Activated CD4-positive, alpha-beta T cell treated with anti-CD3 and anti-CD28 coated beads, Interleukin-2, Interleukin-4, amounts not matched to agents 100 ng/mL and 50 ng/mL, durations not matched to agents 16 hours and 8 hours (primary cell): ENCODE measurements at places on chromosomes 13 and 19.

GRCh38 chr13:40410315-40410714, 256.1 kb downstream of the FOXO1 start:
- no peak for DNase-seq

GRCh38 chr13:34570698-34571353, 371.2 kb upstream of the NBEA start:
- no peak for DNase-seq

GRCh38 chr13:51845574-51846318, 769 bp upstream of the TMEM272 start:
- no peak for DNase-seq

- no peak for DNase-seq
Observed at GRCh38 chr13:20942938-20943559, 40.5 kb upstream of the XPO4 start.

GRCh38 chr19:46890423-46891170, 29.8 kb downstream of the ARHGAP35 start:
- DNase-seq, result no peak

DNA sequence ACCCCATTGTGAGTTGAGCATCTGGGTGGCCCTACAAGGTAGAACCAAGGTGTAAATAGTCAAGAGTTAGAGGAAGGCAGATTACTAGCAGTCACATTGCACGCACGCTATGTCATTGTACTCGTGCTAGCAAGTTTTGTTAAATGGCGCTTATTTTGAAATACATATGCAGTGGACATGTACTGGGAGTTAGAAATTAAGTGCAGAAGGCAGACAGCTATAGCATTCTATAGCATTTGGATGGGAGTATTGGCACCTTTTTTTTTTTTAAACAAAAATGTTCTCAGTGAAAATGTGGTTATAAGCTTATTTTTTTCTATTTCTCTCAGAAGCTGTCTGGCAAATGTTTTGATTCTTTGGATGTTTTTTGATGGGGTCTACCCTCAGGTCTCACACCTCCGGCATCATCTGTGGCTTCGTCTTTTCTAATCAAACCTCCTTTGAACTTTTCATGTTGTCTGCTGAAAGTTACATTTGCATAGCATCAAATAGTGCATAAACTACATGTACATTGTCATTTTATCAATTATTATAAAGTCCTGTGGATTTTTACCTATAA, 68.1 kb downstream of the ARHGEF7 start:
- no peak for DNase-seq

- DNase-seq, result peak; percentile 33
Observed at GRCh38 chr13:50370303-50370950, 355.2 kb downstream of the KCNRG start.

DNA sequence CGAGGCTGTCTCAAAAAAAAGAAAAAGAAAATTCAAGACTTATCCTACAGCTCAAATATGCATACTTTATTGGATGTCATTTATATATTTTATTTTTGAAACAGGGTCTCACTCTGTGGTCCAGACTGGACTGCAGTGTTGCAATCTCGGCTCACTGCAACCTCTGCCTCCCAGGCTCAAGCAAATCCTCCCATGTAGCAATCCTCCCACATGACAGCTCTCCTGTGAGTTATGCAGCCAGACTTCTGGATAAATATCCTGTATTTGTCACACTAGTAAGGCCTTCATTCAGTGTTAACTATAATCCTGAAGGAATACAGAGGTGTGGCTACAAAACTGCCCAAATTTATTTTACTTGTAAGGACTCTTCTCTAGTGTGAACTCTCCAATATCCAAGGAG, 7.2 kb downstream of the ZNF552 start:
- DNase-seq, result no peak

DNA sequence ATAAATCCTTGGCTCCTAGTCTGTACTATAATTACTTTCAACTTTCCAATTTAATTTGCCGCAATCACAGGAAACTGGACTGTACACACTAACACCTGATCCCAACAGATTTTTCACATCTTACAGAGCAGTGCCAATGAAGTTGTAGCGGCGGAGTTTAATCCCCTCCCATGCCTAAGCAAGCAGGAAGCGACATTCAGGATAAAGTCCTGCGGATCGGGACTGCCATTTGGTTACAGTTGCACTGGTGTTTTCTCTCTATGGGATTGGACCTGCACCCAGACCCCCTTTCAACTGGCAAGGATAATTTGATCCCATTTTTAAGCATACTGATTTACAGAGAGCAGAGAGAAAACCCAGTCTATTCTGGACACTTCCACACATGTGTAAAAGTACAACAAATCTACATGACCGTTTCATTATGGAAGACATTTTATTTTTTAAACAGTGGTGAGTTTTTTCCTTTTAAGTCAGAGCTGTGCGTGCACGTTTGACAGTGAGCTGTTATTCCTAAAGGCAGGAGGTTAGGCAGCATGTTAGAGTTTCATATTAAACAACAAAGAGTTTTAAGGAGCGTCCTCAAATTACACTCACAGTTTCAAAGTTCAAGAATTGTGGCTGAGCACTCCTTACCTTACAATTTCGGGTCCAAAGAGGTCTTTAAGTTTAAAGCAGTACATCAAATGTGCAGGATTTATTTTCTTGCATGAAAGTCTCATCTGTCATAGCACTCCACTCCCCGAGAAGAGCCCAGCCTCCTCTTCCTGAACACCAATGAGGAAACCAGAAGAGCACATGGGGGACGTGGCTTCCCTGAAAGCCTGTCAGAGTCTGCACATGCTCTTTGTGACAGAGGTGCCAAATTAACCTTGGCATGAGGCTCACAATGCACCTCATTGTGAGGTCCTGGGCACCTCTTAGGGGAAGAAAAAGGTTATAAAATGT, 141.6 kb upstream of the RFC3 start:
- peak; percentile 35 for DNase-seq

DNA sequence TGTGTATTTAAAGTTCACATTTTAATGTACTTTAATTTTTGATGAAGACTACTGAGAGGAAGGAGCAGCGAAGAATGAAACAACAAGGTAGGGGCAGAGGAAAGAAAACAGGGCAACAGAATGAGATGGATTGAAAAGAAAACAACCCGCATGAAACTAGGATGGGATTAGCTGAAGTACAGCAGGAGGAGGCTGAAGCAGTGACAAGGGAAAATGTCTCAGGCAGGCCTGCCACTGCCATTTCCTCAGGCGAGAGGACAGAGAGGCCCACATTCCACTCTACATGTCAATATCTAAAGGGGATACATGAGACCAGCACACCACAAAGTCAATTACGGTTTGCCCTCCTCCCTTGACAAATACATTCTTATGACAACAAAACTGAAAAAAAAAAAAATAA, 1703.2 kb downstream of the EFNB2 start:
- no peak for DNase-seq

GRCh38 chr13:40311356-40312101, 354.9 kb downstream of the FOXO1 start:
- DNase-seq, result no peak

- DNase-seq, result no peak
Observed at GRCh38 chr19:13633109-13633508, 126.8 kb upstream of the CACNA1A start.
